ENCODE measurements at places on chromosomes 4 and X.

DNA sequence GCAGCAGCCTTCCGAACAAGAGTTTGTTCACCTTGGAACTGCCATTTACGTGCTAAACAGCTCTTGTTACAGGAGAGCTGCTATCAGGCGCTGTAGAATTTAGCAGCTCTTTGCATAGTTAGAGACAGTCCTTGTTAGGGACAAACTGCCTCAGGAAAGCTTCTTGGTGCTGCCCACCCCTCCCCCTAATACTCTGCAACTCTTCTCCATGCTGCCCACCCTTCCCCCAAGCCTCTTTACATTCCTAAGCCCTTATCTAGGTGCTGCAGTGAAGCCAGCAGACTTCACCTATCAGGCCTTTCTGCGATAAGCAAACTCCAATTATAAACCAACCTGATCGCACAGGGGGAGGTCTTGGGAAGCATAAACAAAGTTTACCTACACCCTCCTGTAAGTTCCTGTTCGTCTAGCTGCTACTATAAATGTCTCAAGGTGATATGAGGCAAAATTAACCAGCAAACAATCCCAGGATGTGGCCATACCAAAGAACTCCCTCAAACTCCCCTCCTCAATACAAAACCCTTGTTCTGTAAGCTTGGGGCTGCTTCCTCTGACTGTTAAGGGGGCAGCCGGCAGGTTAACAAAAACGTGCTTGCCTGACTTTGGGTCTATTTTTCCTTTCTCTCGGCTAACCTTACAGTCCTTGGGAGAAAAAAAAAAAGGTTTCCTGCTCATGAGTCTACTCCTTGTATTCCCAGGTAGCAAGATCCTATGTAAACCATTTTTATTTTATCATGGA, 74.0 kb upstream of the GC start:
- no peak for DNase-seq

GRCh38 chrX:119488749-119489148, 20.5 kb downstream of the SLC25A5 start:
- no peak for DNase-seq

DNA sequence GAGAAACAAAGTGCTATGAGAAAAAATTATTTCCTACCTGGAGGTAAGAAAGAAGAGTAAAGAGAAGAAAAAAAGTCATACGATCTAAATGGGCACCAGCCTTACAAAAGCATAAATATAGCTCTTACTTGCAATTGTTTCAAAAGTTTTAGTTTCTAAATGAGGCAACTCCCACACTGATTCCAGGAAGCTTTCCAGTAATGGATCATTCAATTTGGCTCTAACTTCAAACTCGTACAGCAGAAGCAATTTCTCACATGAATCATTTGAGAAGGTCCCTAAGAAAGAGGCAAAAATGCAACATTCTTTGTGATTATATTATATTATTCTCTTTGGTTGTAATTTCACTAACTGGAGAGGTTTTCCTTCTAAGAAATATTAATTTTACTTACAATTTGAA, 109.9 kb downstream of the DLG3 start:
- no peak for DNase-seq

DNA sequence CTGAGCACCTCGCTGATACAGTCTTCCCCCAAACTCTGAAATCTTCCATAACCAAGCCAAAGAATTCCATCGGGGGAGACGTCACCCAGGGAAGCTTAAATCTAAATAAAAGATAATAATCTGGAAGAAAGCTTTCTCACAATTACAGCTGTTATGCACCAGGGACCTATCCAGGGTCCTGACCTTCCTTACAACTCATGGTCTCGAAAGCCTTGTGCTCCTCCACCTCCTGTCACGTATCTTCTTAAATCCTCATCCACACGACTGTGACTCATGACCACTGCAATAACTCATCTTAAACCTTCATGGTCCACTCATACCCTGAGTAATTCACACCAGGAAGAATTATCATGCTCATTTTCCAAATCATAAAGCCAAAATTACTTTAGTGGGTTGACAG, 166.8 kb upstream of the FRG1 start:
- no peak for DNase-seq

DNA sequence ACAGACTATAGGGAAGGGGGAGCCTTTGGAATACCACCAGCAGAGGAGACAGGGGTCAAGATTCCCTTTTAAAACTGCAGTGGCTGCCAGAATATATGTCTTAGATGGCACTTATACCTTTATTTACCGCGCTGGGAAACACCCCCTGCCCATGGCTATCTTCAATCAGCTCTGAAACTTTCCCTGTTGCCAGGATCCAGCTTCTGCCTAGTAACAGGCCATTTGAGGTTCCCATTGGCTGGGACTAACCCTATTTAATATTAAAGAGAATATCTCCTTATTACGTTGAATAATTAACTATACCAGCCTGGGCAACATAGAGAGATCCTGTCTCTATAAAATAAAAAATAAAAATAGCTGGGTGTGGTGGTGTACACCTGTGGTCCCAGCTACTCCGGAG, 23.8 kb downstream of the SOWAHB start:
- DNase-seq, result no peak

DNA sequence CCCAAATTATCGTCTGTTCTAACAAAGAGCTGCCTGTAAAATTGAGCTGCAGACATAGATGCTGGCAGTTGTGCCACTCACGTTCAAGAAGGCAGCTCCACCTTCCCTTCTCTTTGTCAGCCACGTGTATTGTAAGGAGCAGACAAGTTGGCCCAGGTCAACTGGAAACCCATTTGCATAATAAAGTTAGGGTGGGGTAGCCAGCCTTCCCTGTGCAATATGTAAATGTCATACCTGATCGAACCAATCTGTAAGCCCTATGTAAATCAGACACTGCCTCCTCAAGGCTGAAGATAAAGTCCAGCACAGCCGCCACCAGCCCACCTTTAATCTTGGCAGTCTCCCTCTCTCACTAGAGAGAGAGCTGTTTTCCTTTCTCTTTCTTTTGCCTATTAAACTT, 117.2 kb downstream of the TMEM144 start:
- no peak for DNase-seq

DNA sequence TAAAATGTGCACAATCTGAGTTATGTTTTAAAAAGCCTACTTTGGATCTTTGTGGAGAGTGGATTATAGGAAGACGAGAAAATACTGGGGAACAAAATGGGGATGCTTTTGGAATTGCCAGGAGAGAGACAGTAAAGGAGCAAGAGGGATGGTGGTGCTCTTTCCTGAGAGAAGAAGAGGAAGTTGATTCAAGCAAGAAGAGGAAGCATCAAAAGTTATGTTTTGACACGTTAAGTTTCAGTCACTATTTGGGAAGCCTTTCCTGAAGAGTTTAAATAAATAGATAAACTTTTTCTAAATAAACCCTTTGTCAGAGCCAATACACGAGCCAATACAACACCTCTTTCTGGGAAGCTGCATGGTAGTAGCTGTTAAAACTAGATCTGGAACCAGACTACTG, 394.1 kb downstream of the GALNTL6 start:
- DNase-seq, result no peak

- DNase-seq, result no peak
Measured at GRCh38 chrX:151402719-151403390, 5.8 kb downstream of the VMA21 start.

All from amygdala (tissue), 56 donors.